ENCODE measurements at places on chromosomes 3 and 15. TPM values are rescaled to one million over a fixed set of nuclear protein-coding genes. Genes with fewer than 3 reads are reported as not detected.

DNA sequence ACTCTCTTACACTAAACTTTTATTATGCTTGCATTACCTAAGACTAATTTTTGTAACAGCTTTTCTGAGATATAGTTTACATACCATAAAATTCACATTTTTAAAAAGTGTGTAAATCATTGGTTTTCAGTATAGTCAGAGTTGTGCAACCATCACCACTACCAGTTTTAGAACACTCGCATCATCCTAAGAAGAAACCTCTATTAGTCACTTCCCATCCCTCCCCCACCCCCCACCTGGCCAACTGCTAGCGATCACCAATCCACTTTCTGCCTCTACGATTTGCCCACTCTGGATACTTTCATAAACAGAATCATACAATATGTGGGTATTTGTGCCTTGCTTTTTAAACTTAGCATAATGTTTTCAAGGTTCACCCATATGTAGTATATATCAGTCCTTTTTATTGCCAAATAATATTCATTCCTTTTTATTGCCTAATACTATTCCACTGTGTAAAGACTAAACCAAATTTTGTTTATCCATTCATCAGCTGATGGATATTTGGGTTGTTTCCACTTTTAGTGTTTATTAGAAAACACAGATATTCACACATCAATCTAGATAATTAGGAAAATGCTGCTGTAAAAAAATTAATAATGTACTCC is 23.0 kb downstream of the UBP1 start:
- no peak for DNase-seq

- no peak for DNase-seq
These were observed 21.2 kb downstream of the NGRN start for GRCh38 chr15:90286678-90287077.

- DNase-seq: no peak
These were observed 11.3 kb upstream of the C3orf52 start for GRCh38 chr3:112074616-112075497.

- no peak for DNase-seq
These were observed 12.2 kb downstream of the TMEM43 start for GRCh38 chr3:14137004-14137403.

DNA sequence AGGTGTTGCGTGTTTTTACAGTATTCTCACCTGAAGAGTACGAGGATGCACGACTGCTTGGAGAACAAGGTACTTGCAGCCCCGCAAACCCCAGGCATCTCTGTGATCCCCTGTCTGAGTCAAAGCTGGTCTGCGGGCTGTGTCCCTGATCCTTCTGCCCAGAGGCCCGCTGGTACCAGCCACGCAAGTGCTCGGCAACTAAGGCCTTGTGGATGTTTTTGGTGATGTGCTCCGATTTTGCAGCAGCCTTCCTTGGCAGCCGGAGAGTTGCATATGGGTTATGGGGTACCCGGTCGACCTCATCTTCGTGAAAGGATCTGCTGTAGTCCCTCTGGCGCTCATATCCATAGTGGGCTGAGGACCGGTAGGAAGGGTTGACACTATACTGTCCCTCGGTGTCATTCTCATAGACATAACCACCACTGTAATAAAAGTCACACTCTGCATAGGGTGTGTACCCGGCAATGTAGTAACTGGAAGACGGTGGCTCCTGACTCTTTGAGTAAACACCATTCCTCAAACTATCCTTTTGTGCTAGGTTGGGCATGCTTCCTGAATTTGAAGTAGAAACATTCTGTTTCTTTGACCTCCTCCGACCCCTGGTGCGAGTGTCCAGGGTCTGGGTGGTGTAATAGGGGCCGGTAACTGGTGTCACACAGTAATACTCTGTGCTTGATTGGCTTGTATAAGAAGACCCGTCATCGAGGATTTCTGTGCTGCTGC is 58.6 kb upstream of the LMOD3 start:
- no peak for DNase-seq

CPA3 gene
- total RNA-seq: not detected
